ENCODE measurements at places on chromosomes 2 and 18.

DNA sequence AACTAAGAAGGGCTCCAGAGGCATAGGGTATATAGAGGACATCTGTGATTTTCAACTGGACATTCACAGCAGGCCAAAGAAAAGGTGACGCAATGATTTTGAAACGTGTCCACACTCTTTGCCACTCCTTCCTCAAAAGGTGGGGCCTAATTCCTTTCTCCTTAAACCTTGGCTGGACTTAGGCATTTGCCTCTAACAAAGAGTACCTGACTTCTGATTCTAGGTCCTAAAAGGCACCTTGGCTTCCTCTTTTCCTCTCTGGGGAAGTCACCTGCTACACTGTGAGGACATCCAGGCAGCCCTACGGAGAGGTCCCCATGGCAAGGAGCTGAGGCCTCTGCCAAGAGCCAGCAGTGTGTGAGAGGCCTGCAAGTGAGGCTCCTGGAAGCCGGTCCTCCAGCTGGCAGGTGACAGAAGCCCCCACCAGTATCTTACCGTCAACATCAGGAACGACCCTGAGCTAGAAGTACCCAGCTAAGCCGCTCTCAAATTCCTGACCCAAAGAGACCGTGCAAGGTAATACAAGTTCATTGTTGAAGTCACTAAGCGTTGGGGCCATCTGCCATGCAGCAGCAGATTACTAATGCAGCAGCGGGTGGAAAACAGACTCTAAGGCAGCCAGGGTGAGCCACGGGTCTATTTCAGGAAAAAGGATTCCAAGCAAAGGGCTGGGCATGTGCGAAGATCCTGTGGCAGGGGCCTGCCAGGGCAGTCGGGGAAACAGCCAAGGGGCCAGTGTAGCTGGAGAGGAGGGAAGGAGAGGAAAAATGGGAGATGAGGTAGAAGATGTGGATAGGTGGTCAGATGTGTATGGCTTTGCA lies 7.4 kb upstream of the HES6 start:
- no peak for DNase-seq

GRCh38 chr2:68196120-68196716 lies 38.5 kb downstream of the PNO1 start:
- no peak for DNase-seq

GRCh38 chr18:54351186-54351585 lies 6.5 kb downstream of the STARD6 start:
- DNase-seq, result no peak

DNA sequence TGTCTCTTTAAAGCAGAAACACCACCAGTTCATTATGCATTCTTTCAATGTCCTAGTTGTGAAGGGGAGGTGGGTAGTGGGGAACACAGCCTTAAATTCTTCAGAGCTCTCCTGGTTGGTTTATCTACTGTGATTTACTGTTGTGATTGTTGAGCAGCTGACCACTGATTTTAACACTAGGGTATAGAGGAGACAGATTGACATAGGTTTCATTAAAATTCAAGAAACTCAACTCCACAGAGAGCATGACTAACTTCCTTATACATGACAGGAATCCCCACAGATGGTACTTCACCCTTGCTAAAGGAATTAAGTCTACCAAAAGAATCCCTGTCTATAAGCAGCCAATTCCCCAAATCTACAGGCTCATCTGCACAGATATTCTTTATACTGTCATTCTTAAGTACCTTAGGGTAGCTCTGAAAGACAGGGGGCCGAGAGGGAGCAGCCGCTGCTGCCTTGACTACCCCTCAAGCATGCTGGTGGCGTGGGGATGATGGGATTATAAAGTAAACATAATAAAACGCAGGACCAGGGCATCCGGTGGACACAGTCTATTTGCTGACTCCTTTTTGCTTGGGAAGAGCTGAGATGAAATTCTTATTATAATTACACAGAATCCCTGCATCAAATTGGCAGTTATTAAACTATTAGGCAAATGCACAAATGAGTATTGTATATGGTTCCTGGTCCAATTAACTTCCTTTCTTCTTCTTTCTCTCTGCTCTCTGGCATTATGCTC lies 1377.6 kb upstream of the PIK3C3 start:
- DNase-seq, result no peak

DNA sequence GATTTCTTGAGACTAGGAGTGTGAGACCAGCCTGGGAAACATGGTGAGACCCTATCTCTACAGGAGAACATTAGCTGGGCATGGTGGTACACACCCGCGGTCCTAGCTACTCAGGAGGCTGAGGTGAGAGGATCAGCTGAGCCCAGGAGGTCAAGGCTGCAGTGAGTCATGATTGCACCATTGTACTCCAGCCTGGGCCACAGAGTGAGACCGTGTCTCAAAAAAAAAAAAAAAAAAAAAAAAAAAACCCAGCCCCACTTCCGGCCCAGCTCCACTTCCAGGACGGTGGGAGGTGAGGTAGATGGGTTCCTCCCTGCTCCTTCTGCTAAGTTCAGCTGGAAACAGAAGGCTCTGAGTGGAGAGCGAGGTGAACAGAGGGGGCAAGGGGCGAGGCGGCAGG lies 41.4 kb upstream of the NFATC1 start:
- DNase-seq, result no peak

- no peak for DNase-seq
Observed at GRCh38 chr2:28748176-28748575, 3.5 kb upstream of the PPP1CB start.

- no peak for DNase-seq
Observed at GRCh38 chr2:47083485-47083884, 71.6 kb downstream of the STPG4 start.

GRCh38 chr2:180583441-180584140 lies 396.8 kb upstream of the UBE2E3 start:
- DNase-seq, result no peak

DNA sequence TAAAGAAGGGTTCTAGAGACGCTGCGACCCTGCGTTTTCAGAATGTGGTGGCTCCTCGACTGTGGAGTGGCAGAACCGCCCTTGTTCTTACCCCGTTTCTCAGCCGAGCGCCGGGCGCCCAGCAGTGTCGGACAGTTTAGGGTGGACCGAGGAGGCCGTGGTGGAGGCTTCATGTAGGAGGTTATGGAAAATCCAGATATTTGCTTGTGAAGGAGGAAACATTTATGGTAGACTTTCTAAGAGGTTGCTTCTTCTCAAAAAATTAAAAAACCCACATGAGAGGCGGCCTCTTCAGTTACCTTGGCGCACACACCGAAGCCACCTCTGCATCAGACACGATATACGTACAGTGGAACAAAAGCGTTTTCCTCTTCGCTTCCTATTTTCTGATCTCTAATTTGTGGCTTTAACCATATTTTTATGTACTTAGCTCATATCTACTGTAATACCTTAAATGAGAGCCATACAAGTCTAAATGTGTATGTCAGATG lies 120.8 kb downstream of the NFATC1 start:
- no peak for DNase-seq

DNA sequence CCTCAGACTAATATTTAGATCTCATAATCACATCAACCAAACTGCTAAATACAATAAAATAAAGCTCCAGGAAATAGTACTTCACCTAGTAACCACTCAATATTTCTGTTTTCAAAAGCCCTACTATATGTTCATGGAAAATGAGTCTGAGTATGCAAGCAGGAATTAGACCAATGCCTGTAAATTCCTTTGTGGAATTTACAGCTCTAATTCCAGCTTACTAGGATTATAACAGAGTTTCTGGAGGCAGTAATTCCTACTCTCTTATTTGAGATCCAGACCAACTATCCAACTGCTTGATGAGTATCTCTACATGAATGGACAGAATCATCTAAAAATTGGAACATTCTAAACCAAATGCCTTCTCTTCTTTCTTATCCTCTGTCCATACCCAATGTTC lies 11.6 kb downstream of the CDKL4 start:
- DNase-seq, result no peak

DNA sequence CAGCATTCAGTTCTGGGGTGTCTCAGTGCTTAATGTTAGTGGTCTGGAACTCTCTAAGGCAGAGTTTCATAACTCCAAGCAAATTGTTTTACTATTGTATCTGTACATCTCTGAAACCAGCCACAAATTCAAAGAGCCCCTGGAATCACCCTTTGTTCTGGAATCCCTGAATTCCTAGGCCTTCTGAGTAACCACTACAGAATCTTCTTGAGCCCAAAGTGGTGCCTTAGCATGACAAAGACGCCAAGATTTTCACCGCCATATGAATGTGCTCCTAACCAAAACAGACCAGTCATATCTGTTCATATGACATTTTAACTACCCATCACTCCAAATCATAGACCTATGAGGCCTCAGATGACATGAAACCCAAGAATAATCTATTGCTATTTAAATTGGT lies 668.1 kb downstream of the EPHA4 start:
- no peak for DNase-seq

DNA sequence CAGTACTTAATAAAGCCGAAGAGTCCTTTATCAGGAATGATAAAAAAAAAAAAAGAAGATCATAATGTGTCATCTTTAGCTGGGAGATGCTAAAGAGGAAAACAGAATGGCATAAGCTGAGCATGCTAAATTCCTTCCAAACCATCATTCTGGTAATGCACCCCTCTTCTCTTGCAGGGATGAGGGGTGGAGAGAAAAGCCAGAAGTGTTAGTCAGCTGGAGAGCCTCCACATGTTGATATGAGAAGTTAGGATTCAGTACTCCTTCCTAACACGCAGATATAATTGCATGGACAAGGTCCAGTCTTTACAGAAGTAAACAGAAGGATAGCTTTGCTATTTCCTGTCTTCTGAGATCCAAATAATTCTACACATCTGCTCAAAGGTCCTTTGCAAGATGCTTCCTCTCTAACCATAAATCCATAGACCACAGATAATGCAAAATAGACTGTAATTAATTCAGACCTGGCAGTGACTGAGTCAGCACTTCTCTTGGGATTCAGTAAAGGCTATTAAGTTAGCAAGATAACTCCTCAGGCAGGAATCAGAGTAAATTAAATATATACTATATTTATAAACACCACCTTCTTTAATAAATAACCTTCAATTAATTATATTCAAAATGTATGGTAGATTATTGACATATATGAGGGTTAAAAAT lies 930.0 kb upstream of the KLHL29 start:
- DNase-seq, result no peak

- DNase-seq, result no peak
Observed at GRCh38 chr18:32920796-32921787, 148.3 kb upstream of the KLHL14 start.

DNA sequence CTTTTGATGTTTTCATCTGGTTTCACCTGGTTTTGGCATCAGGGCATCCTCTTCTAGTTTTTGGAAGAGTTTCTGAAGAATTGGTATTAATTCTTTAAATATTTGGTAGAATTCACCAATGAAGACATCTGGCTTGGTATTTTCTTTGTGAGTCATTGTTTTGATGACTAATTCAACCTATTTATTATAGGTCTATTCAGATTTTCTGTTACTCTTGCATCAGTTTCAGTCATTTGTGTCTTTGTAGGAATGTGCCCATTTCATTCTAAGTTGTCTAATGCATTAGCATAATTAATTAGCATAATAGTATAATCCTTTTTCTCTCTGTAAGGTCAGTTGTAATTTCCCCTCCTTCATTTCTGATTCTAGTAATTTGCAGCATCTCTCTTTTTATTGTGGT lies 8.0 kb downstream of the GNLY start:
- no peak for DNase-seq

GRCh38 chr2:75637568-75637967 lies 9.0 kb upstream of the MRPL19 start:
- no peak for DNase-seq

GRCh38 chr2:127859712-127860085 lies 1.7 kb upstream of the POLR2D start:
- DNase-seq, result peak; percentile 65

DNA sequence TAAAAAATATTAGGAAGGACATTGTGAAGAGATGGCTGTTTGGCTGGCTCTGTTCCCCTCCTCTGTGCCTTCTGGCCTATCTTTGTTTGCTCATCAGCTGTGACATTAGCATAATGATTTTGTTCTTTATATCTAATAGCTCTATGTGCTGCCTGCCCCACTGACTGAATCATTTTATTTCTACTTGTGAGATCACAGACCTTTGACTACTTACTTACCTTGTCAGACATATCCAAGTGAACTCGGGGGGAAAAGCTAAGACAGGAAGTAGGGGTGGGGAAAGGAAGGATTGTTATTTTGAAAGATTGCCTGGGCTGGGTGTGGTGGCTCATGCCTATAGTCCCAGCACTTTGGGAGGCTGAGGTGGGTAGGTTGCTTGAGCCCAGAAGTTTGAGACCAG lies 104.2 kb downstream of the ASAP2 start:
- no peak for DNase-seq

DNA sequence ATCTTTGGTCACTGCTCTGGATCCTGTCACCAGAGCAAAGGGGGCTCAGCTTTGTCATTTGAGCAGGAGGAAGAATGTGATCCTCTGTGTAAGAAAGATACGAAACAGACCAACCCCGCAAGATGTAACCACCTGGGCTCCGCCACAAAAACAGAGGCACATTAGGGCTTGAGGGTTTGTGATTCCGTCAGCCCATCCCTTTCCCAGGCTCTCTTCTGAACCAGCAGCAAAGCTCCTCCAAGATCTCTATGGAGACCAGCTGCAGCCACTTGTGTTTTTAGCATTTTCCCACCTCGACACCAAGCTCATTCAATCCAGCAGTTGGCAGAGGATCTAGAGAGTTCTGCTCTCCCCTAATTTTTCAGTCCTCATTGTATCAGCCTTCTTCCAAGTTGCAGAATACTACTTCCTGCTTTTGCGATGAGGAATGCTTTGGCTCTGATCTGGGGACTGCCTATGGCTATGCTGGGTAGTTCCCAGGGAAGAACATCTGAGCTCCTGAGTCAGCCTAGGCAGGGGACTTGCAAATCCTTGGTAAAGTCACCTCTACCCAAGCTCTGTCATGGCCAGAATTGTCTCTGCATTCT lies 139.6 kb upstream of the RAB12 start:
- no peak for DNase-seq

- no peak for DNase-seq
Observed at GRCh38 chr18:51077217-51077616, 47.2 kb downstream of the SMAD4 start.

GRCh38 chr18:45303026-45303425 lies 312.2 kb upstream of the SLC14A2 start:
- DNase-seq, result no peak

GRCh38 chr2:231794383-231794782 lies 8.1 kb downstream of the COPS7B start:
- no peak for DNase-seq

DNA sequence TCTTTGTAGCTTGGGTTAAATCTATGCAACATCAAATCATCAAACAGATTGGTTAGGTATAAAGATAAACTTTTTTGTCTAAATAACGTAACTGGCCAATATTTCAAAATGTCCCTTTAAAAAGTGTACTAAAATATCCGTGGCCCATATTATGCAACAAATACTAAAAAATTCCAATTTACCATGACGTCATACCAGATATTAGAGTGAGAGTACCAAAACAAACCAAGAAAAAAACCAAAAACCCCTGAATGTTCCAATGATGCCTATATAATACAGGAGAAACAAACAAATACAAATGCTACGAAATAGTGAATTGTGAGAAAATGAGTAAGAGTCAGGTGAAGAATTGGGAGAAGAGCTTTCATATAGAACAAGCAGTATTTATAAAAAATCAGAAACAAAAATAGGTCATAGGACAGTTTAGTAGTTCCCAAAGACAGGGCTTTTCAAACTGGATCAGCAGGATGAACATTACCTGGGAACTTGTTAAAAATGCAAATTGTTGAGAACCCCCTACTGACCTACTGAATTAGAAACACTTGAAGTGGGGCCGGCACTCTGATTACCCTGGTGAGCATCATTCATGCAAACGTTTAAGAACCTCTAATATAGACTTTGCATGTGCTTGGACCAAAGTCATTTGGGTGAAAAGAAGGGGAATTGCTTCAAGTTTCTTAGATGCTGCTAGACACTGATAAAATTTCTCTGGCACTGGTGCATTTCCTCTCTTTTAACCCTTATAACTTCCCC lies 753.7 kb downstream of the DSC3 start:
- no peak for DNase-seq
